ENCODE measurements at places on chromosomes 2 and 18.

GRCh38 chr2:174593041-174593440, 4.6 kb downstream of the WIPF1 start:
- peak; percentile 31 for DNase-seq

DNA sequence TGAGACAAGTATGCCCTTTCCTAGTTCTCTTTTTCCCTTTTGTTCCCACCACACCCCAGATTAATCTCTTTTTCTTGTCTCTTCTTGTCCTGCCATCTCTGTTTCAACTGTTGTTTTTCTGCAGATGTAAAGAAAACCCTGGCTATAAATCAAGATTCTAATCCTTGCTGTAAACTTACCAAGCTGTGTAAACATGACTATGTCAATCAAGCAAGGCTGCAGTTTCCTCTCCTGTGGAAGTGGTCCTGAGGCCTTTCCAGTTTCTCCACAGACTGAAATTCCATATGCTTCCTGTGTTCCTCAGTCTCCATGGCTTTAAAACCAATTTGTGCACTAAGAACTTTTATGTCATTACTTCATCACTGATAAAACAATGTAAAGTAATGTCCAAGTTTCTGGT, 288.8 kb upstream of the PIK3C3 start:
- DNase-seq, result no peak

GRCh38 chr2:214896274-214896673, 86.8 kb upstream of the BARD1 start:
- no peak for DNase-seq

GRCh38 chr2:217305882-217306281, 446.0 kb upstream of the TNP1 start:
- DNase-seq, result no peak

DNA sequence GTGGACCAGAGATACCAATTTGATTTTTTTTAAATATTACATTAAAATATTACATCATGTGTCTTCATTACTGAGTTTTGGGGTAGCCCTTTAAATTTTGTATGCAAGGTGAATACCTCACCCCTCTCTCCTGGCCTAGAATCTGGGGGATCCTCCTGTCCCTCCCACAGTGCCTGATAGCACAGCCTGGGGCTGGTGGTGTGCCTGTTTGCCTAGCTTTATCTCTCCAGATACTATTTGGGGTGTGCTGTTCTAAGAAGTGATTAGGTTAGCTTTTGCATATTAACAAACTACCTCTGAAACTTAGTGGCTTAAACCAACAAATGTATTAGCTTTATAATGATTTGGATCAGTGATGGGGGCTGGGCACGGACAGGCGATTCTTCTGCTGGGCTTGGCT, 20.7 kb upstream of the B3GNT7 start:
- DNase-seq, result no peak
